ENCODE measurements at places on chromosomes 1 and 21.

DNA sequence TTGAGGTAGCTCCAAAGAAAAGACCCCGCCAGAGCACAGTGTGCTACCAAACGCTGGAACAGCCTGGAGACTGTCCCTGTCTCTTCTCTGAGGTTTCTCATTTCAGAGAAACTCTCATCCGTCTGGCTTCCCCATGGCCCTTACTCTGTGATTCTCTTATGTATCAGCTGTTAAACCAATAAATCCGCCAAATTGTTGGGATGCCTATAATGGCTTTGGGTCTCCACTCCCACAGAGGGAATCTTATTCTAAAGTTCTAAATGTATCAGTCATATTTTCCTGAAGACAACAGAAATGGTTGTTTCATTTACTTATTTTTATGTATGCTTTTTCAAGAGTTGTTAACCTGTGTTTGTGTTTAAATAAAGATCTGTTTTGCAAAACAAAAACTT lies 4.0 kb downstream of the ERG start:
- DNase-seq = no peak

GRCh38 chr1:84170171-84170570 lies 26.1 kb downstream of the PRKACB start:
- DNase-seq = no peak

DNA sequence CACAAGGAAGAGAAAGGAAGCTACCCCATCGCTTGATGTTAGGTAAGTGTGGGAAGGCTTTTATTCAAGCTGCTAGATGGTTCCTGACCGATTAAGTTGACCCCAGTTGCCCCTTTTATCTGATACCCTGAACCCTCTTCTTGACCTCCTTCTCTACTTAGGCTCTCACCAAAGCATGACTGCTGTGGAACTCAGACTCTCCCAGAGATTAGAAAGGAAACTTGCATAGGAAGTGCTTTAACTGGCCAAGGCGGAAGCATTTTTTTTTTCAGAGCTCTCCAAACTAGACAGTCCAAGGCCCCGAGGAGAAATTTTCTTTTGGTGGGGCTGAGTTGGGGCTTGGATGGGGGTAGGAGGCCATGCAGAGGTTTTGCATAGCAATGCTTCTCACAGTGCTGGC lies 101.3 kb upstream of the USP24 start:
- DNase-seq = no peak

- peak; percentile 53 for DNase-seq
Measured at GRCh38 chr1:154765970-154766369, 104.1 kb downstream of the KCNN3 start.

DNA sequence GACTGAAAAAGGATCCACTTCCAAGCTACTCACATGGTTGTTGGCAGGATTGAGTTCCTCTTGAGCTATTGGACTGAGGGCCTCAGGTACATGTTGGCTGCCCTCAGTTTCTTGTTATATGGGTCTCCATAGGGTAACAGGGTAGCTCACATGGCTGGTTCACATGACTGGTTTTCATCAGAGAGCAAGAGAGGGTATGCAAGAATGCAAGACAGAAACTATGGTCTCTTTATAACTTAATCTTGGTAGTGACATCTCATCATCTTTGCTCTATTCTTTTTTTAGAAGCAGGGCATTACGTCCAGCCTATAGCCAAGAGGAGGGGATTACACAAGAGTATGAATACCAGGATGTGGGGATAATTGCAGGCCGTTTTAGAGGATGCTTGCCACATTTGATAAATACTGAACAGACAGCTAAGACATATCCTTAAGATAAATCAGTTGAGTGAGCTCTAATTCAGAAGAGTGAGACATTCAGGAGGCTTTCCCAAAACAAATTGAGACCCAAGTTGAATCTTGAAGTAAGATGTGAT lies 100.2 kb downstream of the HMCN1 start:
- DNase-seq = no peak

- DNase-seq = peak; percentile 74
Measured at GRCh38 chr1:209624558-209625549, 27.4 kb downstream of the LAMB3 start.

DNA sequence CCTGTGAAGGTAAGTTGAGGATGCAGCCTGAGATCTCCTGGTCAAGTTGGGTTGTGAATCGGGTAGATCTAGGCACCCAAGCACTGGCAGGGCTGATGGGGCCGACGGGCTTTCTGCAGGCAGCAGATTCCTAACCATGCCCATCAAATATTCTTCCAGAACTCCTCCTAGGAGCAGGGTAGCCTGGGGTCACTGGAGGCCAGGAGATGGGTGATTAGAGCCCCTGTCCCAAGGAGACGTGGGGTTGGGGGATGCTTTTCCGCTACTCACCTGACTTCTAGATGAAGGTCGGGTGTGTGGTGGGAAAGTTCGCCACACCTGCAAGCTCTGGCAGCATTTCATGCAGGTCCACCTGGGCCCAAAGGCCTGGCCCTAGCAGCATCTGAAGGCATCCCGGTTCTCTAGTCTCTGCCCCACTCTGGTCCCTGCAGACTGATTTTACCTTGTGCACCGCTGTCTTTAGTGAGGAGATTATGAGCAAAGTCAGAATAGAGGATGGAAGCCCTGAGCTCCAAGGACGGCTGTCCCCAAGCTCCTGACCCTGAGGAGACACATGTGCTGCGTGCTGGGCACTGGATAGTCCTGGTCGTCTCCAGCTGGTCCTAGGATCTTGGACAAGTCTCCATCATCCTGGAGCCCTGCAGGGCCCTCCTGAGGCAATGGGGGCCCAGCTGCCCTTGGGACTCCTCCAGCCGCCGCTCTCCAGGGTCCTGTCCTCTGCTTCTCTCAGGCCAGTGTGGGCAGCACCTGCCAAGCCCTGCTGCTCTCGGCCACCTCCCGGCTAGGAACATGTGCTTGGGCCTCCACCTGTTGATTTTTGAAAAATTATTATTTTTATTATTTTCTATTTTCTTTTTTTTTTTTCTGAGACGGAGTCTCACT lies 21.8 kb upstream of the C2CD2 start:
- no peak for DNase-seq

- DNase-seq = no peak
Measured at GRCh38 chr1:47568763-47569162, 130.9 kb downstream of the FOXD2 start.

GRCh38 chr1:17976854-17977253 lies 130.7 kb upstream of the IGSF21 start:
- DNase-seq = no peak

DNA sequence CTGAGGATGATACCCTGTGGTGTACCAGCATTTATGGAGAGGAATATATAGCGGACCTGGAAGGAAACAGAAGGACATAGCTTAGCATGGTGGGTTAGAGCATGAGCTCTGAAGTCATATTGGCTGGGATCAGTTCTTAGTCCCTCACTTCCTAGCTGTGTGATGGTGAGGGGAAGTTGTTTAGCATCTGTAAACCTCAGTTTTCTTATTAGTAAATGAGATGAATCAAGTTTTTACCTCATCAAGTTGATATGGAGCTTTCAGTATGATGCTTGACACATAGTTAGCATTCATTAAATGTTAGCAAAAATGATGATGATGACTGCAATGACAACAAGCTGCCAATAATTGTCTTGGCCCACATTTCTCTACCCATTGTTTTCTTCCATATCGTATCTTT lies 84.8 kb downstream of the NEK7 start:
- no peak for DNase-seq

GRCh38 chr1:157155658-157156057 lies 17.5 kb upstream of the ETV3 start:
- no peak for DNase-seq

DNA sequence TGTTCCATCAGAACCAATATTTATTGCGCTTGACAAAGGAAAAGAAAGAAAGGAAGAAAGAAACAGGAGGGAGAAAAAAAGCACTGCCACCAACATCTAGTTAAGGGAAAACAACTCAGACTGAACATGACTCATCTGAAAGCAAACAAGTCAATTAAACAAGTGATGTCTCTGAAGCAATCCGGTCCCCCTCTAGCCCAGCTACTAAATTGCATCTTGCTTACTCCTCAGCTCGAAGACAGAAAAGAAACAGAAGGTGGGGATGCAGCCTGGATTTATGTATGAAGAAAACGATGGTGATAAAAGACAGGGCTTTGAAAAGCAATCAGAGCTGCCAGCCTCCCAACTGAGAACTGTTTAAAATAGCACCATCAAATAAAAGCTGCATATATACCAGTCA lies 188.2 kb downstream of the OMA1 start:
- DNase-seq = peak; percentile 33

- no peak for DNase-seq
Measured at GRCh38 chr1:9809100-9809510, 14.7 kb downstream of the CLSTN1 start.

Measured in A172 (cell line).